ENCODE measurements at places on chromosomes 5 and 9.

- DNase-seq = no peak
These were observed 165.2 kb upstream of the KLF9 start for GRCh38 chr9:70579686-70580085.

DNA sequence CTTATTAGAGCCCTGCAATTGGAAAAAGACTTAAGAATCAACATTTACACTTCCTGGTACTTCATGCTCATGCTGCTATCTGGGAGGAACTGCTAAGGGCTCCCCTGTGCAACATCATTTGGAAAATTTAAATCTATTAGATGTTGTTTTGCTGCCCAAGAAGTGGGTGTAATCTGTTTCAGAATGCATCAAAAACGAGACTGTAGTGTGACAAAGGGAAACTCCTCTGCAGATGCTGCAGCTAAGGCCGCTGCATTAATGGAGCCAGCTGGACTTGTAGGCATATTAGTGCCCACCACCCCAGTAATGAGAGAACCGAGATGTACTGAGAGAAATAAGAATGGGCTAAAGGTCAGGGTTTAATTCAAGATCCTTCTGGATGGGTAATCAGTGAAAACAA, 11.1 kb upstream of the PAIP1 start:
- no peak for DNase-seq

DNA sequence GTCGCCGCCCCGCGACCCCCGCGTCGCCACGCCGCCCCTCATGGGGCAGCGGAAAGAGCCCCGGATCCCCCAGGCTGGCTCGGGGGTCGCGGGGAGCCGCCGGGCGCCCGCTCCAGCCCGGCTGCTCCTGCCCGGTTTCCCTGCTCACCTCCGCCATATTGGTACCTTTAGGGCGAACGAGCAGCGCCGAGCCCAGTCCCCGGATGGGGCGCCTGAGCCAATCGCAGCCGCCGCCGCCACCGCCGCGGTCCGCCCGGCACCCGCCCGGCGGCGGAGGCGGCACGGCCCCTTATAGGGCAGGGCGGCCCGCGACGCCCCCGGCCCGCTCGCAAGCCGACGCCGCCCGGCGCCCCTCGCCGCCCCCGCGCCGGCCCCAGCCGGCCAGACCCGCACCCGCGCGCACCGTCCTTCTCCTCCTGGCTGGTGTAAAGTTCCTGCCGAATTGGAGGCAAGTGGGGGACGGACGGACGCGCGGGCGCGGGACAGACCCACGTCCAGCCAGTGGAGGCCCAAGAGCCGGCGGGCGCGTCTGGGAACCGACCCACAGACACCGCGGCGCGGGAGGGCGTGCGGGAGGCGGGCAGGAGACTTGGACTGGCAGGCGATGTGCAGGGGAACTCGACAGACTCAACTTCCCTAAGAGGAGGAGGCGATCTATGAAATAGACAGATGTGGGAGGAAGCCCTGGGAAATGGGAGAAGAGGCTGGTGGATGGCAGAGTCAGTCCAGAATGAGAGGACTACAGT, at the start of gene MIER3:
MIER3 (minus strand) TSS at position 178 of the 746 bp plus-strand sequence; CDS start at position 157, 21 bp downstream.
- DNase-seq = peak; percentile 48

DNA sequence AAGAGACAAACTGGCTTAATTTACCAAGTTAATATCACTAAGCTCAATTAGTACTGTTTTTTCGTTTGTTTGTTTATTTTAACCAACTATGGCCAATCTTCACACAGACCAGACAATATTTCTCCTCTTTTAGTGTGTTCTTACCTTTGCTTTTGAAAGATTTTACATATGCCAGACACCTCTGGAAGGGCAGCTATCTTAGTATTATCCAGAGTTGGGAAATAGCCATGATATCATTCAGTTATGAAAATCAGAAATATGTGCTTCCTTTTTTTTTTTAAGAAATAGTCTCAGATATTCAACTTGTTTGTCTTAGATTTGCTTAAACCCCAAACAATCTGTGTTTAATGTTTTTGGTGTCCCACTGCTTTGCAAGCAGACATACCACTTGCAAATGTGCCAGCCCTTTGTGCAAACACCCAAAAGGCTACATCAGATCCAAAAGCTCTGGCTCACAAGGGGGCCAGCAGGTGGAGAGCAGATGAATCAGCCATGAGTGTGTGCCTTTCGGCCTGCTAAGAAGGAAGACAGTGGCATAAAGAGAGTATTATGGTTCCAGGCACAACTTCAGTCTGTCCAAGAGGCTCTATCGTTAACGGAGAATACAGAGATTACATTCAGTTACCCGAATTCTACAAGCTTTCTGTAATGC, 147.6 kb downstream of the EFNA5 start:
- DNase-seq = no peak

DNA sequence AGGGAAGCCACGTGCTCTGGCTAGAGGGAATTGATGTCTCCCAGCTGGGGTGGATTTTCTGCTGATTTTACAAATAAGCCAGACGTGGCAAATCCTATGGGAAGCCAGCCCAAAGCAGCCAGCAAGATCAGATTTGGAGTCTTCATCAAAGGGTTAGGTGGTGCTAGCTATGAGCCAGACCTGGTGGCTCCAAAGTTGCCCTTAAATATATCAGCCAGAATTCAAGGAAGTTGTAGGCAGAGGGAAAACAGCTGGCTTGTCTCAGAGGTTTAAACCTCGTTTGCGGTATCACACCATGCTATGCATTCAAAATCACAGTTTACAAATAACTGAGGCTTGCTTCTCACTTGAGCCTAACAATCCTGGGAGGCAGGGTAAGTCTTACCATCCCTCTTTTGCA, 313.2 kb downstream of the MLLT3 start:
- DNase-seq = no peak

DNA sequence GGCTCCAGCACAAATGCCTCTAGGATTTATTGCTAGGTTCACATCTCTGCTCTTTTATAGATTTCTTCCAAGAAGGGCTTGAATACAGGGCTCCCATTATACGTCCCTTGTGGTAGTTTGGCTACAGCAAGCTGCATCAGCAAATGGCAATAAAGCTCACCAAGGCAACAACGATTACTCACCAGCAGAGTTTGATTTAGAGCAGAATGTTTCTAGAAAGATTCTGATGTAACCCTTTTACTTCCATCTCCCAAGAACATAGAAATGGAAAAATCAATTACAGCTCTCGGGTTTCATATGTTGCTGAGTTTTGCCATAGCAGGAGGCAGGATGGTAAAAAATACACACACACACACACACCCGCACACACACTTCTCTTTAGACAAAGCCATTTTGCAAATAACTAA, 124.2 kb upstream of the TNPO1 start:
- DNase-seq = no peak

- DNase-seq = no peak
These were observed 244.5 kb upstream of the C9orf72 start for GRCh38 chr9:27817747-27818146.

- DNase-seq = no peak
These were observed 112.9 kb downstream of the CAMK4 start for GRCh38 chr5:111337133-111337532.

- no peak for DNase-seq
These were observed 33.2 kb downstream of the SLC36A1 start for GRCh38 chr5:151480384-151481293.

- DNase-seq = no peak
These were observed 49.6 kb upstream of the CCL21 start for GRCh38 chr9:34759432-34760134.

DNA sequence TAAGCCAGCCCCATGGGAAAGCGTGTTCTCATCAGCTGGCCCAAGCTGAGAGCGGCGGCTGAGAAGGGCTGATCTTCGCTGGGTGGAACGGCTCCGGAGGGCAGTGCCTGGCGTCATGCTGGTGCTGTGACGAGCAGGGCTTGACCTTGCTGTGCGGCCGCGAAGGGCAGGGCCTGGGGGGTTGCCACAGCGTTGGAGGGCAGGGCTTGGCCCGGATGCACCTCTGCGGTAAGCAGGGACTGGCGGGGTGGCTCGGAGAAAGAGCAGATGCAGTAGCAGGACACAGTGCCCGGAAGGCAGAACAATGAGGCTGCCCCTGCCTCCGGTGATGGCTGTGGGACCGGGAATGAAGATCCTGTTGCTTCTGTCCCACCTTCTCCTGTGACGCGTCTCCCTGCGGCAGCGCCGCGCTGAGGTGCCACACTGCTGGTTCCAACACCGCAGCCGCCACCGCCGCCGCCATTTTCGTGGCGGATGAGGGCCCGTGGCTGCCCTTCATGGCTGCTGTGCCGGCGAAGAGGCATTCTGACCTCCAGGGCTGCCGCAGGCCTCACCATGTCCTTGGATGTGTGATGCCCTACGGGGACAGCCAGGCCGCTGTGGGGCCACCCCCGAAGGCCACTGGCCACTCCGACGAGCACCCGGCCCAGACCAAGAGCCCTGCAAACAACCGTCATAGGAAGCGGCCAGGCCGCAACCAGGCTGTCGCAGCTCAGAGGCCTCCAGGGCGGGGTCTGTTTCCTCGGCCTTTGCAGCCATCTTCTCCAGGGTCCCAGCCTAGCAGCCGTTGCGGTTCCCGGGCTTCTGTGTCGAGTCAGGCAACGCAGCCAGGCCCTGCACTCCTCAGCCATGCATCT, 890.5 kb upstream of the CTNND2 start:
- no peak for DNase-seq

GRCh38 chr5:170715141-170715540, 68.4 kb upstream of the GABRP start:
- no peak for DNase-seq

DNA sequence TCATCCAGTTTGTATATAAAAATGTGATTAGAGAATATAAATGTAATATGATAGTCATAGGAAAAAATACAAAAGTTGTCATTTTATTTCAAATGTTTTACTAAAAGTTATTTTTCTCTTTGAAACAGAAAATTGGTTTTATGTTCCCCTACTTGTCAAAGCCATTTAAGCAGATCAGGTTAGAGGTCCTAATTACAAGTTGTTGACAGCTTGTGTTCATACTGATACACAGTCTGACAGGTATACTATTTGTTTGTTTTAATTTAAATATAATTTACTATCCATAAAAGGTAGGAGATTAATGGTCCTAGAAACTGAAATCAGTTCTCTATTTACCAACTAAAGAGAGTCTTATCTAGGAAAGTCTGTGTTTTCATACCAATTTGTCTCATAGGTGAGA, 250.4 kb upstream of the TMEM161B start:
- no peak for DNase-seq

GRCh38 chr5:107658528-107658927, 12.2 kb downstream of the EFNA5 start:
- DNase-seq = no peak

DNA sequence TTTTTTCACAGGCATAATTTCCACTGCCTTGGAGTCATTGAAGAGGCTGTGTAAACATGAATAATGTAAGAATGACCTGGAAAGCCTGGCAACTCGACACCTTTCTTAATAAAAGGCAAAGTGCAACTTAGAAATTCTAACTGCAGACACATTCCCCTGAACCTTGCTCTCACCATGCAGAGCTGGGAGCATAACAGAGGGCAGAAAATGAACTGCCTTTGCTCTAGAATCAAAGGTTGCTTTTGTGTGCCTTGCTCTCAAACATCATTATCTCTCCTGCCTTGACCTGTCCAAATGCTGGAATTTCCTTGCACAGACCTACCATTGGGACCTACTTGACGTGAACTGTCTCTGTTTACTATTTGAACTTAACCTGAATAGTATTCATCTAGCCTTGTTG, 462.0 kb upstream of the ZNF462 start:
- DNase-seq = no peak

DNA sequence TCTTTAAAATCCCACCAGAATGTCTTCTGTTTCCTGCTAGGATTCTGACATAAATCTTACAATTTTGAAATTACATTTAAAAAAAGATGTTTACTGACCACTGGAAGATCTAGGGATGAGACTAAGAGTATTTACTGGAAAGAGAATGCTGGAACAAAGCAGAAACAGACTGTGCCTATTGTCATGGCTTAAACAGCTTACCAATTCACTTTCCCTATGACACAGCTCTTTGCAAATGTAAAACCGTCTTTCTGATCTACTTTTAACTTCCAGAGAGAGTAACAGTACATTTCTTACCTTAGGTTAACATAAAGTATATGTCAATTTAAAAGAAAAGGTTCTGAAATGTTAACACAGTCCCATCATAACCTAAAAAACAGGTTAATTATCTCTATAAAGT, 10.7 kb downstream of the GIN1 start:
- no peak for DNase-seq

GRCh38 chr5:74017786-74018211, 391.8 kb downstream of the ARHGEF28 start:
- DNase-seq = no peak

DNA sequence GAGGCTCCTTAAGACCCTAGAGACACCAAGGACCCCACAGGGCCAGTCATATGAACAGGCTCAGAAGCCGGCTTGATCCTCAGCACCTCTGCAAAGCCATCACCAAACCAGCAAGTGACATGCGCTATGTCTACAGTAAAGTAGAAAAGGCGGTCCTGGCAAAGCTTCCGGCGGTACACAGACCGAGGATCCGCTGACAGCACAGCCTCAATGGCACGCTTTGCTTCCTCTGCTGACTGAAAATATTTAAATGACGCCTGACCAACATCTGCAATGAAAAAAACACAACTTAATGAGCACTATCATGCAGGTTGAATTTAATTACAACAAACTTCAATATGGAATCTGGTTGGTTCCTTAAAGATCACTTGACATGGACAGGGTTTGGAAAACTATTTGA, 17.6 kb downstream of the TRMO start:
- no peak for DNase-seq

Data from stimulated activated CD8-positive, alpha-beta memory T cell treated with anti-CD3 and anti-CD28 coated beads, Interleukin-4, amount 100 ng/mL, for 4 hours (primary cell).